ENCODE measurements at places on chromosomes 2 and 18.

DNA sequence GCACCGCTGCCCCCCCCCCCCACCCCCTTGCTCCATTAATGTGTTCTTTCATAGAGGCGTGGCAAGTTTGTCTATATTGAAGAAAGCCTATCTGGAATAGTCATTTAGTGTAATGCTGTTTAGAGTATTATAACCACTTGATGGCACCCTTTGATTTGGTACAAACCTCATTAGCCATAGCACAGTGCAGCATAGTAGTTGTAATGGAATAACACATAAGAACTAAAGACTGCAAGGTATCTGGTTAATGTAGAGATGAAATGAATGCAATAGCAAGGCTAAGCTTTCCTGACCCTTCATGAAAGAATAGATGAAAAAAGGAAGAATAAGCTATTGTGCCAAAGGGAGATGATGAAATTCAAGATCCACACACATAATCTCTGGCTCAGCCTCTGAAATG lies 81.9 kb downstream of the EHBP1 start:
- DNase-seq, result peak; percentile 26

DNA sequence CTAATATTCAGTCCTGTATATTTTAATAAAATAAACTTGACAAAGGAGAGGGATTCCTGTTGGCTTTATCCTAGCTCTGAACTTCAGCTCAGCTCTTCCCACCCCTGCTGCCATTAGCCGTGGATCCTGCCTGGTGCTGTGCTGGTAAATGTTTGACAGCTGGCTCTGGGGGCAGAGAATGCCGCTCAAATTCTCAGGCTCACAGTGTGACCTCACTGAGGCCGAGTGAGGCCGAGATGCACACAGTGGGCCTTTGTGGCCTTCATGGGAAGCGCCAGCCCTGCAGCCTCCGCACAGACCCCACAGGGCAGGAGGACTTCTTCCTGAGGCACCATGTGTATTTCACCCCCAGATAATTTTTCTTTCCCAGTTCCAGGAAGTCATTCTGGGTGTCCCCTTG lies 16.5 kb upstream of the FAHD2A start:
- DNase-seq, result no peak

- DNase-seq, result no peak
Observed at GRCh38 chr2:8805278-8806210, 31.9 kb downstream of the KIDINS220 start.

DNA sequence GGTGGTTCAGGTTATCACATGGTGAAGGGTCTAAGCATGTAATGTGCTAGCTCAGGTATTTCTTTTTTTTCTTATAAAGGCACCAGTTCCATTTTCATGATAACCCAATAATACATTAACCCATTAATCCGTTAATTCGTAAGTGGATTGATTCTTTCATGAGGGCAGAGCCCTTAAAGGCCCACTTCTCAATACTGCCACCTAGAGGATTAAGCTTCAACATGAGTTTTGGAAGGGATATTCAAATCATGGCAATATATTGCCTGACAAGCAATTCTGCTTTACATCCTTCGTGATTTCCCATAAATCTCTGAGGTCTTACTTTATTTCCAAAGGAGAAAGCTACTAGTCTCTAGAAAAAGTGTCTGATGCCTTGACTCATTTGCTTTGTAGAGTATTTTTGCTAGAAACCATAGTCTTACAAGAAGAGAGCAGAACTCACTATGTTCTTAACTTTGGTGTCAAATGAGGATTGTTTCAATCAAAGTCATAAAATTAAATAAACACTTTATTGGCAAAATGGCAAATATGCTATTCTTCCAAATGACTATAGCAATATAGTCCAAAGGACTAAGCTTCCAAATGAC lies 271.3 kb downstream of the KCNS3 start:
- DNase-seq, result peak; percentile 13

DNA sequence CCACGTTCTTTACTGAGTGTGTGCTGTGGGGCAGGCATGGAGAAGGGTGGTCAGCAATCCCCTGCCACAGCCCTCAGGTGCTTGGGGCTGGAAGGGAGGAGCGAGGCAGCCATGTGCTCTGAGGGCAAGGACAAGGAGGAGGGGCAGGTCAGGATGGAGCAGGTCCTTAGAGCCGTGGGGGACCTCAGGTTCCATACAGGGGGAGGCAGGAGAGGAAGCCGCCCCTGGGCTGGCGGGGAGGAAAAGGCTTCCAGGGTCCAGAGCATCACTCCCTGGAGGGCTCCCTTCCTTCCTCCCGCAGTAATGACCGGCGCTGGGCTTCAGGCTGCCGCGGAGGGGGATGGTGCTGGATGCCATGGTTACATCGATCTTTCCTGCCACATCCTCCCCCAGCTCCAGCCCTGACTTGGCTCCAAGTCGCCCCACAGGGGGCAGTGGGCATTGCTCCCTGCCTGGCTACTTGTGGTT lies 6.6 kb downstream of the GAREM2 start:
- no peak for DNase-seq

GRCh38 chr2:215743066-215743465 lies 270.3 kb downstream of the MREG start:
- no peak for DNase-seq

DNA sequence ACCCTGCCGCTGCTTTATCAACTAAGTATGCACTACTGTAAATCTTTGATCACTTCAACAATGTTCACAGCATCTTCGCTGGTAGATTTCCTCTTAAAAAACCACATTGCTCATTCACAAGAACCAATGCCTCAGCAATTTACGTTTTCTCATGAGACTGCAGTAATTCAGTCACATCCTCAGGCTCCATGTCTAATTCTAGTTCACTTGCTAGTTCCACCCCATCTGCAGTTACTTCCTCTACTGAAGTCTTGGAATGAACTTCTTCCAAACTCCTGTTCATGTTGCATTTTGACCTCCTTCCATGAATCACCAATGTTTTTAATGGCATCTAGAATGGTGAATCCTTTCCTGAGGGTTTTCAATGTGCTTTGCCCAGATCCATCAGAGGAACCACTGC lies 35.8 kb downstream of the PRELID3A start:
- DNase-seq, result no peak

DNA sequence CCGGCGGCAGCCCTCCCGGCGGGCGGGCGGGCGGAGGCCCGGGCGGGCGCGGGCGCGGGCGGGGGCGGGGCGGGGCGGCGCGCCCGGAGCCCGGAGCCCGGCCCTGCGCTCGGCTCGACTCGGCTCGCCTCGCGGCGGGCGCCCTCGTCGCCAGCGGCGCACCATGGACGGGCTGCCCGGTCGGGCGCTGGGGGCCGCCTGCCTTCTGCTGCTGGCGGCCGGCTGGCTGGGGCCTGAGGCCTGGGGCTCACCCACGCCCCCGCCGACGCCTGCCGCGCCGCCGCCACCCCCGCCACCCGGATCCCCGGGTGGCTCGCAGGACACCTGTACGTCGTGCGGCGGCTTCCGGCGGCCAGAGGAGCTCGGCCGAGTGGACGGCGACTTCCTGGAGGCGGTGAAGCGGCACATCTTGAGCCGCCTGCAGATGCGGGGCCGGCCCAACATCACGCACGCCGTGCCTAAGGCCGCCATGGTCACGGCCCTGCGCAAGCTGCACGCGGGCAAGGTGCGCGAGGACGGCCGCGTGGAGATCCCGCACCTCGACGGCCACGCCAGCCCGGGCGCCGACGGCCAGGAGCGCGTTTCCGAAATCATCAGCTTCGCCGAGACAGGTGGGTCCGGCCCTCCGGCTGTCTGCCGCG lies at the start of gene INHBB:
Gene INHBB, plus strand, starts transcription at position 111 of the 641 bp plus-strand sequence. Its CDS starts 53 bp downstream, at position 164.
- peak; percentile 27 for DNase-seq

DNA sequence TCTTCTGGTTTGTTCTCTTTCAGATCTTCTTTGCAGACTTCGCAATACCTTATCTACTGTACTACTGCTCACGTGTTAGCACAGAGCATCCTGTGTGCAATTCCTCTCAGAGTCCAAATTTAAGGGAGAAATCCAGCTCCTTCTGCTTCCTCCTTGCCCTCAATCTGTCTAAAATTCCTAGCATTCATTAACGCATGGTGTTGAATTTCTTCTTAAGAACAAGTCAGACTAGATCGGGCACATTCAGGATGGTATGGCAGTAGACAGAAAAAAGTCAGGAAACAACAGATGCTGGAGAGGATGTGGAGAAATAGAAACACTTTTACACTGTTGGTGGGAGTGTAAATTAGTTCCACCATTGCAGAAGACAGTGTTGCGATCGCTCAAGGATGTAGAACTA lies 206.1 kb upstream of the CDH7 start:
- no peak for DNase-seq

DNA sequence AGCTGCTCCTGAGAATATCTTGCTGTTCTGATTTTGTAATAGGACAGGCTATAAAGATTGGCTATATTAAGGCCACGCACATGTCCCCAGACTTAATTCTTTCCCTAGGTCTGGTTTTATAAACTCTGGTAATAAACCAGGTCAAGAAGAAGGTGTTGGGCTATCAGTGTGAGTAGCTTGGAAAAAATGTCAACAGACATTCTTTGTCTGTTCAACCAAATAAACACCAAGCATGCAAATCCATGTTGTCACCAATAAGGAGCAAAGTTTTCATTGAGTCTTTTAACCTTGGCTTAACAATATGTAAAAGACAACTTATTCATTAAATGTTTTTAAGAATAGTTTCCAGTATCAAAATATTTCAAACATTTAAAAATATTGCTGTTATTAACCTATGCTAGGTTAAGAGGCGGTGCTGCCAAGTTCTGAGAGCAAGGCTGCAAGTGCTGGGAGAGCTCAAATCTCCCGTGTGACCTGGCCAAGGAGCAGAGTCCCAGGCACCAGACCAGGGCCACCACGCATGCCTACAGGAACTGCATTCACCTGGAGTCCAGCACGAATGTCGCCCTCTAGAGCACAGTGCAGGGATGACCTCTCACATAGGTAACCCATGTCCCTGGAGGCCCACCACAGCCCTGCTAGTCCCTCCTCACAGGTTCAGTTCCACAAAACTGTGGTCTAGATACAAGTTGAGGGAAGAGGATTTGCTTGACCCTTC lies 120.5 kb upstream of the POU3F3 start:
- DNase-seq, result no peak

GRCh38 chr18:3447068-3447894 lies 2.7 kb upstream of the TGIF1 start:
- no peak for DNase-seq

GRCh38 chr2:40487602-40488001 lies 35.7 kb upstream of the SLC8A1 start:
- no peak for DNase-seq

- DNase-seq, result no peak
Observed at GRCh38 chr2:230812033-230812432, 52.7 kb upstream of the ITM2C start.

DNA sequence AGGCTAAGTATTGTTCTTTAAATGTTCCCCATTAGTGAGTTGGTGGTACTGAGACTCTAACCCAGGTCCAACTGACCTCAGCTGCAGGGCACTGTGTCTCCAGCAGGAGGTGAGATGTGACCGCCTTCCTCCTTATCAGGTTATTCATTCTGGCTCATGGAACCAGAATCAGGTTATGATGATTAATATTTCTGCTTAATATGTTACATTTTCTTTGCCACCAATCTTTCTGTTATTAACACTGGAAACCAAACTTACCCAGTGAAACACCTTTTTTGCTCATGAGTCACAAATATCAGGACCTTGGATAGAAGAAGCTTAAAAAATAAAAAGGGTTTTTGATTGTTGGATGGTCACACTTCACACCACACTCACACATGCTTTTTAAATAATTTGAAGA lies 85.4 kb downstream of the DPP4 start:
- no peak for DNase-seq

DNA sequence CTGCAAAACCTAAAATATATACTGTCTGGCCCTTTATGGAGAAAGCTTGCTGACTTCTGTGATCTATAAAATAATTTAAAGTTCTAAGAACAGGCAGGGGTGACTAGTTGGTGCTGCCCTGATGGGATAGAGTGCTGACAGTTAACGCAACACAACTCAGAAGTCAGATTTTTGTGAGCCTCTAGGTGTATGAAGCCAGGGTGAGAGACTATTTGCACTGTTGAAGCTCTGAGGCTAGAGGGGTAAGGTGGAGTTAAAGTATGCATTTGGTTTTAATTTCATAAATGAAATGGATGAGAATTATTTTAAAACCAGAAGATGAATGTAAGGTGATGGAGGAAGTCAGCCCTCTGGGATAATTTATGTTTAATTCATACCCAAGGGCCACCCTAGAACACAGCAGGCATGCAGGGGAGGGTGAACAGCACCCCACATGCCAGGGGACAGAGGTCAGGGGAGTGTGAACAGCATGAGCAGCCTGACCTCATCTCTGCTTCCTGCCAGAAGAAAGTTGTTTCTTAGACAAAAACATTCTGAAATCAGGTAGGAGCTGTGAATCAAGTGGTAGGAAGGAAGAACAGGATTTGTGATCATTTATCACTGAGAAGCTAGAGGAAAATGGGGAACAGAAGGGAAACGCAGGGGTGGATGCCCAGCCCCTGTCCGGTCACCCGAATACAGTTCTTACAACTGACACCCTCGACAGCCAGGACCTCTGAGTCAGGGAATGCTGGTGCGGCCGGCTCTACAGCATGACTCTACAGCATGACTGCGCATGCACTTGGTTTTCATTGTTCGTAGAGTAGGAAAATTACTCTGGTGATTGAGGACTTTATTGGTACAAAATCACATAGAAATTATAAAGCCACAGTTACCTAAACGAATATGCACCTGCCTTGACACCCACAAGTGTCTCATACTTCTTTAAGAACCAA lies 93.1 kb downstream of the MBP start:
- DNase-seq, result no peak

- no peak for DNase-seq
Observed at GRCh38 chr2:223908304-223908998, 36.7 kb downstream of the WDFY1 start.

DNA sequence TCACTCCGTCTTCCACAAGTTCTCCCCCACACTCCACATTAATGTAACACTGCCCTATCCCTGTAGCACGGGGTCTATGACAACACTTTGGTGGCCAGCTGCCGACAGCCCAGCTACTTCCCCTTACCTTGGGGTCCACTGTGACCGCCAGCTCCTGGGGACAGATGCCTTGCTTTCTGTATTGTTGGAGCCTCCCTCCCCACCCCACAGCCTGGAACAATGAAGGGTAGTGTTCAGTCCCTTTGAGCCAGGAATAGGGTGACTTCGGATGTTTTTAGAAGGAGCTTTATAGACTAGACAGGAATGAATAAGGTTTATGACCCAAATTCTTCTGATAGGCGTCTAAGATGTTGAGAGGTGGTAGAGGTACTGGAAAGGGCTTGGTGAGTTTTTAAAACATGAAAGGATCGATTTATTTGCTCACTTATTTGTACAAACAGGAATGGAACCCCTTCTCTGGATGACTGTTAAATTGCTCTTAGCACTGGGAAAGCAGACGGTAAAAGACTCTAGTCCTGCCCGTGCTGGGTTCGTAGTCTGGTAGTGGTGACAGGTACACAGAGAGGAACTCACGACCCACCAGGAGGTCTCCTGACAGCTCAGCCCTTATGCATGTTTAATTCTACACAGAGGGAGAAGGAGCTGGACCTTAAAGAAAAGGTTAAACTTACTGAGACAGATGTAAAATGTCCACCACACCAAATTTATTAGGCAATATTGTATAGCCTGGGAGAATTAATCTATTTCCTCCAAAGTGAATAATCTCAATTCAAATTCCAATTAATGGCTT lies 90.9 kb downstream of the MYCN start:
- DNase-seq, result no peak

DNA sequence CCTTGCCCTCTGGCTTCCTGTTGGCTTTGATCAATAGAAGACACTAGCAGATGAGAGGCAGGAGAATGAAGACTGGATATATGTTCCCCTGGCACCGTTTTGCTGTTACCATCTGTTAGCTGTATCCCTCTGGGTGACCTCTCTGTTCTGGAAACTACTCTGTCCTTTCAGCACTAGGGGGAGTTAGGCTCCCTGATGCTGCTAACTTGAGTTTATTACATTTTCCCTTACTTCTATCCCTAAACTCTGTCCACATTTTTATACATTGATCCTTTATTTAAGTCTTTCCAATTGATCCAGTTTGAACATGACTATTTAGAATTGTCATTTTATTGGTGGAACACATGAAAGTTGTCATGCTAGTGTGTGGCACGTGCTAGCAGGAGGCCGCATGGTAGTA lies 1014.3 kb upstream of the CDH2 start:
- DNase-seq, result no peak
